Kasumi-1 (cell line): ENCODE measurements at places on chromosomes 13 and 19.
A peak's percentile ranks its signal among the peaks of the same experiment; 100 is the strongest.

- no peak for DNase-seq
Measured at GRCh38 chr13:91291078-91291477, 56.4 kb upstream of the MIR17HG start.

- DNase-seq = peak; percentile 29
Measured at GRCh38 chr19:33273065-33273736, 29.1 kb downstream of the CEBPA start.

GRCh38 chr13:113879494-113880360, 15.9 kb upstream of the GAS6 start:
- DNase-seq = no peak

- no peak for DNase-seq
Measured at GRCh38 chr13:113178070-113178895, 19.8 kb downstream of the PROZ start.

DNA sequence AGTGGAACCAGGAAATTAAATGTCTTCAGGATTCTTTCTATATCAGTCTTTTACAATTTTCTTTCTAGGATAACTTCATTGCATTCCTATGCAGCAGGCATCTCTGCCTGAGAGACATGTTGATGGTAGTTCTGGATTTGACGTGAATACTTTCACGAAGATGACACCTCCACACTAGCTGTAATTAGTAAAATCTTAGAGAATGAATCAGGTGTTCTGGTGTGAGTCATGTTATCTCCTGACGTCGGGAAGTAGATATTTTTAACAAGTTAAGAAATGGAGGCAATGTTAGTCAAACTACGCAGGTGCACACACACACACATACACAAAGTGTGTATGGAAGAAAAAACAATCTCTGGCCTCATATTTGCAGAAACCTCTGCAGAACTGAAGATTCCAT, 1661.3 kb upstream of the MIR17HG start:
- no peak for DNase-seq

DNA sequence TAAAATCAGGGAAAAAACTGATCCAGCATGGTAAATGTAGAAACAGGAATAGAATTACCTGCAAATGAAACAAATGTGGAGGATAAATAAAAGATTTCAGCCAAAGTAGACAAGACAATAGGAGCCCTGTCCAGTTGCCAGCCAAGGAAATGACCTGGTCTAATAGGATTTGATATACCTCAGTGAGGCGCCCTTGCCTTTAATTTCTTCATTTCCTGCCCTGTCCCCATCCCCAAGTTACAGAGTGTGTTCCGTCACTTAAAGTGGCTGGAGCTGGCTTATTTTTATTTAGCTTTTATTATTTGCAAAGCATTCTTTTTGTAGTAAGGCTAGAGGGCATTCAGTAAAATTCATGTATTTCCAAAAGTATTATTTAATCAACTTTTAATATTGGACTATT, 1022.0 kb downstream of the EFNB2 start:
- DNase-seq = no peak

GRCh38 chr19:52297601-52298364, 814 bp downstream of the ZNF480 start:
- peak; percentile 46 for DNase-seq

GRCh38 chr19:3798137-3798536, 12.0 kb upstream of the MATK start:
- no peak for DNase-seq

GRCh38 chr19:38993271-38993670, 17.7 kb upstream of the FBXO17 start:
- no peak for DNase-seq

DNA sequence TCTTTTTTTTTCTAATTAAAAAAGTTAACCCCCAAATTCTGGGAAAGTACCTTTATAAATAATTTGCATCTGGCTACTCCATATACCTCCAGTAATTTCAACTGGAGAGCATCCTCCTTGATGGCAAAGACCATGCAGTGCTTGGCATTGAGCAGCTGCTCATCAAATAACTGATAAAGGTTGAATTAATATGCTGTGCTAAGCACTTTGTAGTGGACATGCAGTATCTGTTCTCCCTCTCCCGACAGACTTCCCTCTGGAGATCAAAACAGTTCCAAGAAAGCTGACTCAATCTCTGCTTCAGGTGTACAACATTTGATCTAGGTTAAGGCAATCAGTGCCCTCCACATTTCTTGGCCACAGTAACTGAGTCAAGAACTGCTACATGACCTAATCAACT, 3.3 kb downstream of the SPRYD7 start:
- DNase-seq = no peak

DNA sequence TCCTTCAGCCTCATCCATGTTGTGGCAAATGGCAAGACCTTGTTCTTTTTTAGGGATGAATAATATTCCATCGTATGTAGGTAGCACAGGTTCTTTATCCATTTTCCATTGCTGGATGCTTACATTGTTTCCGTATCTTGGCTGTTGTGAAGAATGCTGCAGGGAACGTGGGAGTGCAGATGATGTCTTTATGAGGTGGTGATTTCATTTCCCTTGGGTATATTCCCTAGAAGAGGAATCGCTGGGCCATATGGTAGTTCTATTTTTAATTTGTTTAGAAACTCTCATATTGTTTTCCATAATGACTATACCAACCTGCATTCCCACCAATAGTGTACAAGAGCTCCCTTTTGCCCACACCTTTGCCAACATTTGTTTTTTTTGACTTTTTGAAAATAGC, 186.3 kb upstream of the TMTC4 start:
- DNase-seq = no peak

- DNase-seq = no peak
Measured at GRCh38 chr19:40445780-40446262, 1.7 kb upstream of the SERTAD3 start.
